ENCODE measurements at places on chromosomes 1 and 21. TPM values are rescaled to one million over a fixed set of nuclear protein-coding genes. Genes with fewer than 3 reads are reported as not detected.

MX2 gene
- 87.1 TPM for total RNA-seq

CLEC20A gene
- total RNA-seq, result not detected

ESRRG gene
- total RNA-seq, result not detected

OR10Z1 gene
- not detected for total RNA-seq

LAD1 gene
- total RNA-seq, result not detected

EXTL1 gene
- total RNA-seq, result not detected

SYT14 gene
- not detected for total RNA-seq

UQCRHL gene
- total RNA-seq, result 0.25 TPM
